ENCODE measurements at places on chromosomes 7 and 10.

GRCh38 chr10:119216127-119216526, 8.8 kb downstream of the GRK5 start:
- DNase-seq = no peak

DNA sequence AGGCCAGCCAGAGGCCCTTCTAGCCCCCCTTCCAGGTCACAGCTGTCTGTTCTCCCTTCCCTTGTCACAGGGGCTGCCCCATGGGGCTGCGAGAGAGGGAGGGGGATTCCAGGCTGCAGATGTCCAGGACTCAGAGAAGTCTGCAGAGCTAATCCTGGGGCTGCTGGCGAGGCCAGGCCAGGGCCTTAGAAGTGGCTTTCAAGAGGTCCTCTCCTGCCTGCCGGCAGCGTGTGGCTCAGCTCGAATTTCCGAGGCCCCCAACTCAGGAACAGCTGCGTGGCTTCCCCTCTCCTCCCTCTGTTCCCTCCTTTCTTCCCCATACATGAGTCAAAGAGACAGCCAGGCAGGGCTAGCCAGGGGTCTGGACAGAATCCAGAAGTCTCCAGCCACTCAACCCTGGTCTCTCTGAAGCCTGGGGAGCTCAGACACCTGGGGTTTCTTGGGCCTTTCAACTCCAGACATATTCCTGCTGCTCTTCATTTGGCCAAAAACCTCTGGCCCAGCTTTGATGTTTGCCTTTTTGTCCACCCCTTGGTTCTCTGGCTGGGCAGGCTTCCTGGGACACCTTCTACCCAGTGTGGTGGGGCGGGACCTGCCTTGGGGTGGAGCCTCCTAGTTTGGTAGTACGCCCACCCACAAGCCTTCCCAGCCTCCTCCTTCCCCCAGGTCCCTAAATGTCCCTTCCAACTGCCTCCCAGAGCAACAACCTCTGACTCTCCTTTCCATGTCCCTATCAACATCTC, 21.8 kb upstream of the EIF5AL1 start:
- no peak for DNase-seq

DNA sequence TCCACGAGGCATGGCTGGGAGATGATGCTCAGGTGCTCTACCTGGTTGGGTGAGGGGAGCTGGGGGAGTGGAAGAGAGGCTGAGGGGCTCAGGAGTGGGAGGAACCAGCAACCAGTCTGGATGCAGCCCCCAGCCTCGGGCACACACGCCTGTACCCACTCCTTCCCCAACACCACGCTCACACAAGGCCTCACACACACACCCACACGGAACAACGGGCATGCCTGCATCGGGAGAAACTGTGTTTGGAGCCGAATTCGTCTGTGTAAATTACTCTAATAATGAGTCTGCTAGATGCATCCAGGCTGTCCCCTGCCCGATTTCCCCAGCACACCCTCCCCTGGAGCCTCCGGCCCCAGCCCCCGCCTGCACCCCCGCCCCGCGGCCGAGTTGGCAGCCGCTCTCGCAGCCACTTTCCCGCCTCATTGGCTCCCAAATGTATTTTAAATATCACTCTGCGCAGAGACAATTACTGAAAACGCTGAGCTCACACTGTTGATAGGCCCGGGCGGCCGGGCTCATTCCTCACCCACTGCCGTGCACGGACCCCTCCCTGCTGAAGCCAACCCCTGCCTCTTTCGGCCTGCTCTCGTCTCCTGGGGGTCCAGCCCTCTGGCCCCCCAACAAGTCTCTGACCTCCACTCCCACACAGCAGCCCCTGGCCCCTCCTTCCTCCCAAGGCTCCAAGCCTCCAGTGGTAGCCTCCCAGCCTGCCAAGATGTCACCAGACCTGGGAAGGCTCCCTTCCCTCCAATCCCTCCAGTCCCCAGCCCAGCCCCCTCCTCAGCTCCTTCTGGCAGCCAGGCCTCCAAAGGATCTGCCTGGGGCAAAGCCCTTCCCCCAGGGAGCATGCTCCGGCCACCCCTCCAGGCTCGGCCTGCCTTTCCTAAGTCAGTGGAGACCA, 11.1 kb downstream of the H2BK1 start:
- no peak for DNase-seq

GRCh38 chr7:72538856-72539255, 126.7 kb upstream of the CALN1 start:
- DNase-seq = no peak

DNA sequence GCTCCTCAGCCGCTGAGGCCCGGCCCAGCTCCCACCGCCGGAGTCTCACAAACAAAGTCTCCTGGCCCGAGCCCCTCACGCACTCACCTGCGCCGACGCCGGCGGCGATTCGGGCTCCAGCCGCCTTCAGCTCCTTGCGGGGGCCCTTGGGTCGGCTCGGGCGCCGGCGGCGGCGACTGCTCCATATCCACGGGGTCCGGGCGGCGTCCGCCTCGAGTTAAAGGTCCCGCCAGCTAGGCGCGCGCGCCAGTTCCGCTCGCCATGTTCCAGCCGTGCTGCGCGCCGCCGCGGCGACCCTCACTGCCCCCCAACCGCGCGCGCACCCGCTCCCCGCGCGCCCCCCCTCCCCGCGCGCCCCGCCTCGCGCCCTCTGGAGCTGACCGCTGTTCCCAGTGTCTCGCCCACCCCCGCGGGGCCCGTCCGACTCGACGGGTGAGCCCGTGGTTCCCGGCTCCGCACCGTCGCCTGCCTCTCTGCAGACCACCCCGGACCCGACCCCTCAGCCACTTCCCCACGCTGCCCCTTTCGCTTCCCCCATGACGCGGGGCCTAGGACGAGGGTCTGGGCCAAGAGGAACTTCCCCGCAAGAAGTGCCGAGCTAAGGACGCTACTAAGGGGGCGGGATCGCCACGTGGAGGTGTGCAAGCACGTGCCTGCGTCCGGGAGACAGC, 396.1 kb downstream of the ZNF33B start:
- DNase-seq = no peak

- DNase-seq = no peak
Observed at GRCh38 chr7:19117870-19118608, 603 bp upstream of the TWIST1 start.

DNA sequence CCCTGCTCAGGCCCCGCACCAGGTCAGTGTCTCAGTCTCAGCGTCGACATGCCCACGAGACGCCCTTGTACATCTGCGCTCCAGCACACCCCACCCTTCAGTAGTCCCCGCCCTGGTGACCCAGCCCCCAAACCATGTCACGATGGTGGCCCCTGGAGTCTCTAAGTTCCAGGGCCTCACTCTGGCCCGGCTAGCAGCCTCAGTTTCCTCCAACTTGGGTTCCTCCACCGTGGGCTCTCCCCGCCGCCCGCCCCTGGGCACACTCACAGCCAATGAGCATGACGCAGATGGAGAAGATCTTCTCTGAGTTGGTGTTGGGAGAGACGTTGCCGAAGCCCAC, 27.0 kb downstream of the KCNH2 start:
- no peak for DNase-seq

DNA sequence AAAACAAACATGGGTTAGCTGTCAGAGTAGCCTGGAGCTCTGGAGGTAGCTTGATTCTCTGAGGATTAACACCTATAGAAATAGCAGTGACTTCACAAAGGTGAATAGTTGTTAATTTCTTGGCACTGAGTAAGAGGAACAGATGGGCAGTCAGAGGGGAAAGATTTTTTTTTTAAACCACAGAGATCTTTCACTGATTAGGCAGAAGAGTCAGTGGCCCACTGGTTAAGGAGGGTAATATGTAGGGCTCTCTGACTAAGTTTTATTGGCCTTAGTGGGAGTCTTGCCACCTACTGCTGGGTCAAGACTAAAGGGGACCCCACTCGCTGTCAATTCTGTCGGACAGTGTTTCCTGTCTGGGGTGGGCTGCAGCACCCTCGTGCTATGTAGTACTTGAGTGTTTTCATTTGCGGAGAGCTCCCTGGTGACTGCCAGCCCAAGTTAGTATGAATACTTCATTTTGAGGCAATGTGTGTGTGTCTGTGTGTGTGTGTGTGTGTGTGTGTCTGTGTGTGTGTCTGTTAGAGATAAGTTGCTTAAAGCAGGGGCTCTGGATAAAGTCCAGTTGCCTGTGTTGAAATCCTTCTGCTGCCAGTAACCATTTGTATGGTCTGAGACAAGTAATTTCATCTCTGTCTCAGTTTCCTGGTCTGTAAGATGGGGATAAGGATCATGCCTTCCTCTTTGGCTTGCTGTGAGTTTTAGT, 145.2 kb downstream of the ARID5B start:
- DNase-seq = peak; percentile 12

- DNase-seq = no peak
Observed at GRCh38 chr10:324593-324992, 189.3 kb downstream of the ZMYND11 start.

DNA sequence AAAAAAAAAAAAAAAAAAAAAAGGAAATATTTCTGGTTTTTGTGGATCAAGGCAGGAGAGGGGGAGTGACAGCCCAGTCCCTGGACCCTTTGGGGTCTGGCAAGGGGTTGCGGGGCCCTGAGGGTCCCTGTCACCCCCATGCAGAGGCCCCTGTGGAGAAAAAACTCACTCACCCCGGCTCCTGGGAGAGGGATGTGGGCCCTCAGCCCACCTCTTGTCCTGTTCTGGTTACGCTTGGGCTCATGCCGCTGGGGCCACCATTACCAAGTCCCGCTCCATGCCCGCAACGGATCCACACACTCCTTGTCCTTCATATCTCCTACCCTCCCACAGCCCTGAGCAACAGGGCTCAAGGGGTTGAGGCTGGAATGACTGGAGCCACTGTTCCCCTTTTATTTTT, 1.0 kb upstream of the TMEM184A start:
- no peak for DNase-seq

DNA sequence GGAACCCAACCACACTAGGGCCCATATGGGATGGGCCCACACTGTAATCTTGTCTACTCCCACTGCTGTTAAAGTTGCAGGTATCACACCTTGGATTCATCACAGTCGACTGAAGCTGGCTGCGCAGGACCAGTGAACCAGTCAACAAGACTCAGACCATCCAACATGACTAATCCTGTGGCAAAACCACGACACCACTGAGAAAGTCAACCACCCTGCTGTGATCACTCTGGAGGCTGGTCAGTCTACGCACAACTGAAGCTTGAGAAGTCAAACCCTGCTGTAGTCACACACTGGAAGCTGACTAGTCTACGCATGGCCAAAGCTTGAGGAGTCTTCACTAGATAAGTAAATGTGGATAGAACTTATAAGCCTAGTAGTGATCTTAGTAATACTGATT, 9.6 kb upstream of the CYREN start:
- no peak for DNase-seq

DNA sequence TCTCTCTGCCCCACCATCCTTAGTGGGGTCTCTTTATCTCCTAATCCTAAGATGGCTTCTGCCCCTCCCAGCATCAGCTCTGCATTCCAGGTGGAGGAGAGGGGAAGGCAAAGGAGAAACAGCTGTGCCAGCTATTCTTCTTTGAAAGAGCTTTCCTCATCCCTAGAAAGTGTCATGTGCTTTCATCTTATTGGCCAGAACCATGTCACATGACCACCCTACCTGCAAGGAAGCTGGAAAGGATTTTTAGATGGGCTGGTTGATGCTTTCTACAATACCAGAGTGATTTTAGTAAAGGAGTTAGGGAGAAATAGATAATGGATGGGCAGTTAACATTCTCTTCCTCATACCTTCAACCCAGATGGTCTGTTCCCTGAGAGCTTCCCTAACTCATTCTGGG, 141.1 kb downstream of the INSYN2A start:
- DNase-seq = no peak

- no peak for DNase-seq
Observed at GRCh38 chr7:133748443-133749407, 378.4 kb upstream of the LRGUK start.

DNA sequence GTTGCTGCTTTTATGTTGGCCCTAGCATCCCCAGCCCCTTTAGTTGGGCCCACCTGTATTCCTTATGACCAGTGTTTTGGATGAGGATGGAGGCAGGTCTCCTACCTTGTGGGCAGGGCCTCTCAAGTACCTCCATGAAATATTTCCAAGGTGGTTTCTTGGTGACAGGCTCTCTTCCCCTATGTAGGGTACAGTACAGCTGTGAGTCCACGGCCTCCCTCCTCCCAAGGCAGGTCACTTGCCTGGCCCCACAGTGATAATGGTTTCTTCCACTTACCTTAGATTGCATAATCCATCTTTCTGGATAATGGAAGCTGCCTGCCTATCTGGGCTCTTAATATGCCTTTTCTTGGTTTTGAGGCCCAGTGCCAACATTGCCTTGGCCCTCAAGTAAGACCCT, 110.4 kb downstream of the NT5C2 start:
- DNase-seq = no peak

DNA sequence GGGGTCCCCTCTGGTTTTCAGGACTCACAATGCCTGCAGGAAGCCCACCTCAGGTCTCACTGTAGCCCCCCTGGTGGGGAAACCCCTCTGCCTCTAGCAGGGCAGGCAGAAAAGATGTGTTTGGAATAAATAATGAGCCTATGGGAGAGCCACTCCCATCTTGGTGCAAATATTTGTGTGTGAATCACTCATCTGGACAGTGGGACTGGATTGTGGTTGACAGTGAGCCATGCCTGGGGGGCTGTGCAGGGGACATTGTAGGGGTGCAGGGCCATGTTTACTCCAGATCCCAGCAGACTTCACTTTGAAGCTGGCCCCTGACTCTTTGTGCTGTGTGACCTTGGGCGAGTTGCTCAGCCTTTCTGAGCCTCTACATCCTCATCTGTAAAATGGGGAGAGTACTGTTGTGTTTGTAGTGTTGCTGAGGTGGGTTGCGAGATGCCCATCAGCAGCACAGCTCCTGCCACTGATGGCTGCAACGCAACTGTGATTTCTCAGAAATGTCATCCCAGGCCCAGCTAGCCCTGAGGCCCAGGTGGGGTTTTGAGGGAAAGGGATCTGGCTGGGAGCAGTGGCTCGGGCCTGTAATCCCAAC, 20.7 kb downstream of the GTF2IRD1 start:
- DNase-seq = no peak

- DNase-seq = no peak
Observed at GRCh38 chr7:135098391-135098790, 49.5 kb upstream of the TMEM140 start.

DNA sequence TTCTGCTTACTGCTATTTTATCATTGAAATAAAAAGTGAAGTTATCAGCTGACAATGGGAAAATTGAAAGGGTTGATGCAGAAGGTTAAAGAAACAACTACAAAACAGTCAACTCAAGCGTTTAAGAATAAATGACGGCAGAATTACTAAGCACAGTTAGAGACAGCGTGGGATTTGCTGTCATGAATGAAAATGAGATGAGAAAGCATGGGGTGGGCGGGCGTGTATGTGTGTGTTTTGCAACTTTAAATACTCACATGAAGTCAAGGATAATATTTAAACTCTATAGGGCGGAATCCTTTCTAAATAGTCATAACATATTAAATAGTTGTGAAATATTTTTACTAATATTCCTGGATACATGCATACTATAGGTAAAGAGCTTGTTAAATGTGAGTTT, 450.8 kb downstream of the ETV1 start:
- no peak for DNase-seq

- DNase-seq = no peak
Observed at GRCh38 chr7:156746891-156747290, 106.3 kb downstream of the RNF32 start.

GRCh38 chr7:18861514-18862118, 255.8 kb downstream of the TWIST1 start:
- DNase-seq = no peak

GRCh38 chr7:45071528-45071927, 17.2 kb downstream of the NACAD start:
- no peak for DNase-seq

Data from AML-193 (cell line).